ENCODE measurements at places on chromosomes 16 and 17.

- DNase-seq = no peak
Measured at GRCh38 chr17:2689411-2690164, 22.0 kb downstream of the CLUH start.

DNA sequence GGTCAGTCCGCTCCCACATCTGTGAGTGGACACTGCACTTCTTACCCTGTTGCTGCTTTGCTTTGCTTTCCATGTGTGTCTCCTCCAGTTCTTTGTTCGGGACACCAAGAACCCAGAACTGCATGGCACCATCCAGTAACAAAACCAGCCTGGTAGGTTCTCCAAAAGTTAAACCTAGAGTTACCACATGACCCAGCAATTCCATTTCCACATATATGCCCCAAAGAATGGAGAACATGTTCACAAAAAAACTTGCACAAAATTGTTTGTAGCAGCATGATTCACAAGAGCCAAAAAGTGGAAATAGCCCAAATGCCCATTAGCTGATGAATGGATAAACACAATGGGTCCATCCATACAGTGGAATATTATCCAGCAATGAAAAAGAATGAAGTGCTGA, 10.3 kb upstream of the CCL22 start:
- no peak for DNase-seq

DNA sequence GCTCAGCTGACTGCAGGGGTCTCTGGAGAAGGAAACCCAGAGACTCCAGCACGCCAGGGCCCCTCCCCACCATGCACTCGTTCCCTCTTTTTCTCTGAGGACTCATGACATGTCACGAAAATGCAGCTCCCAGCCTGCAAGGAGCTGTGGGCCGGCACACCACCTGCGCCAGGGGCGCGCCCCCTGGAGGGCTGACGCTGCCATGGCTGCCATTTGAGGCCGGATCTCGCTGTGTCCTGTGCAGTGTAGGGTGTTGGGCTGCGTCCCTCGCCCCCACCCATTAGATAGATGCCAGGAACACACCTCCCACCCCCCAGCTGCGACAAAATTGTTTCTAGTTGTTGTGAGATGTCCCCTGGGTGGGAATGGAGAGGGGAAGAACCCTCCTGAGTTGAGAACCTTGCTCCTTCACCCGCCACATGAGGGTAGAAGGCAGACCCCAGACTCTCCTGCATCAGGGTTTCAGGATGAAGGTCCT, 8.2 kb downstream of the SYNGR2 start:
- DNase-seq = no peak

GRCh38 chr16:85699628-85700027, 10.9 kb upstream of the GINS2 start:
- DNase-seq = no peak

- DNase-seq = no peak
Measured at GRCh38 chr17:43416998-43417890, 18.5 kb downstream of the ARL4D start.

Measured in BJ (cell line).